ENCODE measurements at places on chromosomes 2 and 18. TPM values are rescaled to one million over a fixed set of nuclear protein-coding genes. Genes with fewer than 3 reads are reported as not detected.

- H3K4me1 ChIP-seq, result peaks cover 3% of the 10 kb centered on the region
- no peak overlapping the region for H3K4me3 ChIP-seq
- H3K27me3 ChIP-seq, result no peaks in the 10 kb centered on the region
- H3K36me3 ChIP-seq, result no peaks in the 10 kb centered on the region
Observed at GRCh38 chr2:60954139-60954538, 63.4 kb upstream of the PEX13 start.

RAX gene
- not detected for total RNA-seq

PSD4 gene
- 100.0 TPM for total RNA-seq

- peaks cover 53% of the 10 kb centered on the region for H3K4me1 ChIP-seq
- no peak overlapping the region for H3K27ac ChIP-seq
- H3K36me3 ChIP-seq, result no peaks in the 10 kb centered on the region
- H3K27me3 ChIP-seq, result no peaks in the 10 kb centered on the region
- peak; percentile 52 for DNase-seq
Observed at GRCh38 chr2:227460070-227460485, 11.9 kb upstream of the AGFG1 start.

VIL1 gene
- total RNA-seq, result not detected

GRCh38 chr2:196219671-196220070, 48.3 kb upstream of the STK17B start:
- no peaks in the 10 kb centered on the region for H3K36me3 ChIP-seq
- DNase-seq, result no peak
- H3K27ac ChIP-seq, result no peak overlapping the region
- H3K4me3 ChIP-seq, result no peak overlapping the region
- H3K4me1 ChIP-seq, result peaks cover 45% of the 10 kb centered on the region

TXNL4A gene
- 72.6 TPM for total RNA-seq

GRCh38 chr2:127985735-127986134, 42.1 kb downstream of the SAP130 start:
- DNase-seq, result no peak
- no peak overlapping the region for H3K27ac ChIP-seq
- H3K27me3 ChIP-seq, result no peaks in the 10 kb centered on the region
- H3K4me3 ChIP-seq, result no peak overlapping the region
- peaks cover 60% of the 10 kb centered on the region for H3K36me3 ChIP-seq
- H3K4me1 ChIP-seq, result no peaks in the 10 kb centered on the region

UNC80 gene
- total RNA-seq, result not detected

FSIP2 gene
- total RNA-seq, result 0.49 TPM

- H3K4me3 ChIP-seq, result no peak overlapping the region
- DNase-seq, result no peak
- H3K4me1 ChIP-seq, result peaks cover 41% of the 10 kb centered on the region
- peak overlapping the region; percentile 45 for H3K27ac ChIP-seq
Observed at GRCh38 chr2:47070155-47070919, 84.8 kb downstream of the STPG4 start.

CLEC4F gene
- total RNA-seq, result not detected

All from CD4-positive, alpha-beta memory T cell (primary cell).